ENCODE measurements at places on chromosomes 6 and 20.

- ATAC-seq: no peak
Measured at GRCh38 chr20:16488086-16488485, 85.2 kb downstream of the KIF16B start.

DNA sequence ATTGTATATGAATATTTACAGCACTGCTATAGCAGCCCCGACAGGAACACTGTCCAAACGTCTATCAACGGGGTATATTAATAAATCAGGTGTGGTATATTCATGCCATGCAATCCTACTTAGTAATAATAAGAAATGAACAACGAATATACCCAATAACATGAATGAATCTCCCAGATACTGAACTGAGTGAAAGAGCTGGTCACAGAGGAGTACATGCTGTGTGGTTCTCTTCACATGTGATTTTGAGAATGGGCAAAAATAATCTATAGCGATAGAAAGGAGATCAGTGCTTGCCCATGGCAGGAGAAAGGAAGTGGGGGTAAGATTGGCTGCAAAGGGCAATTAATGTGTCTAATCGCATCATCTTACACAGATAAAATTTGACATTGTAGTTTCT is 3.7 kb upstream of the TAAR6 start:
- no peak for ATAC-seq

DNA sequence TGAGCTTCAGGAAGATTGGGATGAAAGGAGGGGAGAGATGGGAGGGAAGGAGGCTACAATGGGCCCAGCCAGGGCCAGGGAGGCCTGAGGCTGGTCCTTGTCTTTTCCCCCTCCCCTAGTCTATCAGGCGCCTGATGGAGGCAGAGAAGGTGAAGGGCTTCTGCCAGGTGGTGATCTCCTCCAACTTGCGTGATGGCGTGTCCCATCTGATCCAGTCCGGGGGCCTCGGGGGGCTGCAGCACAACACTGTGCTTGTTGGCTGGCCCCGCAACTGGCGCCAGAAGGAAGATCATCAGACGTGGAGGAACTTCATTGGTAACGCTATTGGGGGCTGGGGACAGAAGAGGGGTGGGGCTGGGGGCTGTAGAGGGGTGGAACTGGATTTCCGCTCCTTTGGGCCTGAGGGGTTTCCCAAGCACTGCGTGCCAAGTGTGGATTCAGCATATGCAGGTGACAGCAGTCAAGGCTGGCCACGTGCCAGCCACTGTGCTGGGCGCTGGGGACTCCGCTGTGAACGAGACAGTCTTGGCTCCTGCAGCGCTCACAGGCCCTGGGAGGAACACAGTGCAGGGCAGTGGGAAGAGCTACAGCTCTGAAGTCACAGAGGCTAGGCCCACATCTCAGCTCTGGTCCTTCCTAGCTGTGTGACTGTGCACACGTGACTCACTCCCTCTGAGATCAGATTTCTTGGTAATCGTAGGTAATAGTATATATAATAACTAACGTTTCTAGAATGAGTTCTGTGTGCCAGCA is 22.7 kb downstream of the SLC12A5 start:
- peak; percentile 93 for ATAC-seq

DNA sequence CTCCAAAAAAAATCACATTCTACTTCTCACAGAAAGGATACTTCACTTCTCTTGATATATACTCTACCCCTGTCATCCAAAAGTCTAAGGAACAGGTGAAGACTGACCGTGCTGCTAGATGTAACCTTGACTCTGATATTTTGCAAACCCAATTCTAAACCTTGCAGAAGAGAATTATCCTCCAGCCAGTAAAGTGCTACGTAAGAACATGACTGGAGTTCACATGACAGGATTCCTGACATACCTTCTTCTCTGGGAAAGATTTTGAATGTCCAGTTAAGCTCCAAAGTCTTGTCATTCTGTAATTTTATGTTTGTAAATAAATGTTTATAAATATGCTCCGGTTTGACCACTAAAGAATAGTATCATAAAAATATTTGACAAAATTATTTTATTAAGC is 35.8 kb downstream of the BTBD9 start:
- ATAC-seq: no peak

- no peak for ATAC-seq
Measured at GRCh38 chr6:21438986-21439352, 154.6 kb upstream of the SOX4 start.
